NCI-H2081 (cell line): ENCODE measurements at places on chromosomes 13 and 19.

DNA sequence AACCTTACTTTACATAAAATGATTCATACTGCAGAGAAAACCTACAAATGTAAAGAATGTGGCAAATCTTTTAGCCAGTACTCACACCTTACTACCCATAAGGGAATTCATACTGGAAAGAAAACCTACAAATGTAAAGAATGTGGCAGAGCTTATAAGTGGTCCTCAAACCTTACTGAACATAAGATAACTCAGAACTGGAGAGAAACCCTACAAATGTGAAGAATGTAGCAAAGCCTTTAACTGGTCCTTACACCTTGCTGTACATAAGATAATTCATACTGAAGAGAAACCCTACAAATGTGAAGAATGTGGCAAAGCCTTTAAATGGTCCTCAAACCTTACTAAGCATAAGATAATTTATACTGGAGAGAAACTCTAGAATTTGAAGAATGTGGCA lies 90.1 kb downstream of the ZNF675 start:
- no peak for DNase-seq

DNA sequence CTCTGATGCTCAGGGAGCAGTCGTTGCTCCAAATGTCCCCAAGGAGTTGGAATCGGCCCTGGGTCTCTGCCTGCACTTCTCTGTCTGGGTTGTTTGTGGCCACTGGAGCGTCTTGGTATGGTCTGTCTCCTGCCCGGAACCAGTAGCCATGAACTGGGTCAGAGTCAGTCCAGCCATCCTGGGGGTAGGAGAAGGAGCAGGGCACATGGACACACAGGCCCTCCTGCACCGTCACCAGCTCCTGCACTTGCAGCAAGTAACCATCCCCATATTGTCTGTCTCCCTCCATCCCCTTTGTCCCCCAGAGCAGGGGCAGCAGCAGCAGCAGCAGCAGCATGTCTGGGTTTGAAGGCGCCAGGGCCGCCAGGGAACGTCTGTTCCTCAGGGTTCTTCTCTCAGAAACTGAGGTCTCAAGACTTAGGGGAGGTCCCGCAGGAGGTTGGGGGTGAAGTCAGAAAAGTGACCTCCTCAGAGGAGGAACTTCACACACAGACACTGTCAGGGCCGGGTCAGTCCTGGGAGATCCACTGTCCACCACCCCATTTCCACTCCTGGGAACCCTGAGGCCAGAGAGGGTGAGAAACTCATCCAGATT lies at the start of gene SIGLEC8:
Gene SIGLEC8 (minus strand): TSS at position 404 of the 595 bp plus-strand sequence. CDS start 67 bp downstream, at position 337.
- DNase-seq, result no peak

DNA sequence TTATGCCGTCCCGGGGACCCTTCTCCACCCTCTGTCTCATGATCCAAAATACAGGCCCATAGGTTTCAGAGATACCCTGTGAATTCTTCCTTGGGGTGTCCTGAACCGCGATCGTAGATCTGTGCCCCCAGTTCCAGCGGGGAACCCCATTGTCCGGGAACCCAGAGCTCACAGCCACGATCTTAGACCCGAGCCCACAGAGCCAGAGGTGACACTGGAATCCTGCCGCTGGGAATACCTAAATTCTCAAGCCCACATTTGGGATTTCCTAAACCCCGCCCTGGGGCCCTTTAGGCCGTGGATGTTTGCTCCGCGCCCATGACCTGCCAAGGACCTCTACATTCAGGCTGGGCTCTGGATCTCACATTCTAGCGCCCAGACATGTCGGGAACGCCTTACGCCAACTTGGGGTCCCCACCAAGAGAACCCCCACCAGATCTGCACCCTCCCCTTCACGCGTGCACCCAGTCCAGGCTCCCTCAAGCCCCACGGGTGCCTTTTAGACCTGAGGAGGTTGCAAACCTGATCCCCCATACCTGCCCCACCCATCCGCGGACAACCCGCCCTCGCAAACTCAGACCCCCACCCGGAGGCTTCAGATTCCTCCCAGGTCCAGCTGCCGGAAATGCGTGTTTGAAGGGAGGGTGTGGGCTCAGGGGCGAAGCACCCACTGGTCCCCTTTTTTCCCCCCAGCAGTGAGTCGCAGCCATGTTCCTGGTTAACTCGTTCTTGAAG lies 605 bp downstream of the CAPNS1 start:
- DNase-seq, result peak; percentile 83

DNA sequence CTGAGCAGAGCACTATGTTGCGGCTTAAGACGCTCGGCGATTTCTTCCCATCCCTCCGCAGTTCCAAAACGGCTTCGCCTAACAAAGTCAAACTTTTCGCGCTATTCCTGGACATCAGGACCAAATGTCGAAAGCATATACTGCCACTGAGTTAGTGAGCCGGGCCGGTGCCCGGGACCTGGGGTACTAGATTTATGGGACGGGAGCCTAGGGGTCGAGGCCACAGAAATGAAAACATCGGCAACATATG lies 699 bp downstream of the RCBTB2 start:
- DNase-seq, result no peak

GRCh38 chr19:4425537-4425936 lies 23.1 kb downstream of the CHAF1A start:
- no peak for DNase-seq

DNA sequence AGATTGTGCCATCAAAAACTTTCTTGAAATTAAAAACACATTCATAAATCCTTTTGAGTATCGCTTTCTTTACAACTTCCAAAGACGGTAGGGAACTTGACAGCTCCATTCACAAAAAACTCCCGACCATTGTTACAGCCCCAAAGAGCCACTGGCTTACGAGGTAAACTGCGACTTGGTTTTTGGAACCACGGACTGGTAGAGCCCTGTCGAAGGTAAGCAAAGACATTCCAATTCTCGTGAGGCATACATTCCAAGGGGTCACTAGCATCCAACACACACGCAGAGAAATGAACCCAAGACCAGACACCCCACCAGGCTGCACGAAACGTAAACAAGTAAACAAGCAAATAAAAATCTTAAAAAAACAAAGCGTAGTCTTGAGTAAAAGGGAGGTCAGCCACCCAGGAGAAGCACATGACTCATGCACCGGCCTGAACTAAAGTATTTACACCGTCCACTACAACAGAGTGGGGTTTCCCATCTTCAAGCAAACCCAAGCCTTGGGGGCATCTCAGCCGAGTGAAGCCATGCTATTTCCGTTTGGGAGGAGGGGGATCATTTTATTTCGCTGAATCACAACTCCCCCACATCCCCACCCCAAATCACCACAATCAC lies 1.4 kb downstream of the BRD4 start:
- no peak for DNase-seq

- no peak for DNase-seq
Measured at GRCh38 chr19:45021971-45022370, 16.9 kb upstream of the CLASRP start.

DNA sequence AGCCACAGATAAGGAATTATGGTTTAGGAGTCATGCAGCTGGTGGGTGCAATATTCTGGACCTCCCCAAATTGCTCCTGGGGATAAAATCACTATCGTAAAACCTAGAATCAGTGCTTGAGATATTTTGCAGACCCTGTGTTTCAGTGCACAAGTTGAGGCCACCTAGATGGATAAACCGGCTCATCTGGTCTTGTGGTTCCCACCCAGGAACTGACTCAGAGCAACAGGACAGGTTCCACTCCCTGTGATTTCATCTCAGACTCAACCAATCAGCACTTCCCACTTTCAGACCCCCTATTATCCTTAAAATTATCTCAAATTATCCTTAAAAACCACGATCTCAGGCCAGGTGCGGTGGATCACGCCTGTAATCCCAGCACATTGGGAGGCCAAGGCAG lies 21.0 kb downstream of the FBXL12 start:
- no peak for DNase-seq

GRCh38 chr13:59360108-59360507 lies 803.6 kb downstream of the DIAPH3 start:
- DNase-seq, result no peak

- no peak for DNase-seq
Measured at GRCh38 chr13:98706446-98707110, 45.9 kb downstream of the SLC15A1 start.

GRCh38 chr13:45928843-45929242 lies 77.3 kb upstream of the SIAH3 start:
- DNase-seq, result no peak
